ENCODE measurements at places on chromosomes 16 and 17.
A peak's percentile ranks its signal among the peaks of the same experiment; 100 is the strongest.

DNA sequence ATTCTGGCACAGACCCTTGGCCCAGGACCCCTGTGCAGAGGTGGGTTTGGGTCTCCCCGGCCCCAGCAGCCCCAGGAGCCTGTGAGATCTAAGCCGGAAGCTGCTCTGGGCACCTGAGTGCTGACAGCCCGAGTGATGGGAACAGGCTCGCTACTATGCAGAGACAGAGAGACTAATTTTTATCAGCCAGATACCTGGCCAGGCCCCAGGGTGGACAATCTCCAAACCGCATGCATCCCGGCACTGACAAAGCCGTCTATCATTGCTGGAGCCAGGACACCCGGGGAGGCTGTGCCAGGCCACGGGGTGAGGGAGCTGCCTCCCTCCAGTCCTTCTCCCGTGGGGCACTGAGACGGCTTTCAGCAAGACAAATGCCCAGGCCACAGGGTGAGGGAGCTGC, 25.0 kb downstream of the CBFA2T3 start:
- no peak for DNase-seq

DNA sequence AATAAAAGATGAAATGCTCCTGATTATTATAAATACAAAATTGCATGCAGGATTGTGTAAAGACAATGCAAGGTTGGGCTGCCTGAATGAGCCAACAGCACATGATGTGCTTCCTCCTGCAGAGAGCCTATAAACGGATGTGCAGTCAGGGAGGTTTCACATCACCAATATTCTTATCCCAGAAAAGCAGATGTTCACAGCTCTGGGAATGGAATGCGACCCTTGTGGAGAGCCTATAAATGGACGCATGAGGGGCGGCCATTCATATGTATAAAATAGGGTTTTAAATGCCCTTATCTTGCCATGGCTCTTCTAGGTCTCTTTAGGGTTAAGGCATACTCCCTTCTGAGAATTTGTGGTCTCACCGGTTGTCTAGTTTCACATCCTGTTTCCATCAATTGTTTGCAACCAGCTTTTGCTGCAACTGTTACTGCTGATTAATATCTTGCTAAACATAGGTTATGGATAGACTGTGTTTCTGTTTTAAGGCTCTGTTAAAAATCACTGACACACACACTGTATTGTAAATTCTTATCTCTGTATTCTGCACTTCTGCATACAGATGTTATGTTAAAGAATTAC, 31.9 kb downstream of the SLFN11 start:
- no peak for DNase-seq

GRCh38 chr17:43389046-43389947, 9.5 kb upstream of the ARL4D start:
- DNase-seq, result peak; percentile 82

GRCh38 chr17:51860954-51861561, 297.5 kb downstream of the CA10 start:
- DNase-seq, result peak; percentile 35

DNA sequence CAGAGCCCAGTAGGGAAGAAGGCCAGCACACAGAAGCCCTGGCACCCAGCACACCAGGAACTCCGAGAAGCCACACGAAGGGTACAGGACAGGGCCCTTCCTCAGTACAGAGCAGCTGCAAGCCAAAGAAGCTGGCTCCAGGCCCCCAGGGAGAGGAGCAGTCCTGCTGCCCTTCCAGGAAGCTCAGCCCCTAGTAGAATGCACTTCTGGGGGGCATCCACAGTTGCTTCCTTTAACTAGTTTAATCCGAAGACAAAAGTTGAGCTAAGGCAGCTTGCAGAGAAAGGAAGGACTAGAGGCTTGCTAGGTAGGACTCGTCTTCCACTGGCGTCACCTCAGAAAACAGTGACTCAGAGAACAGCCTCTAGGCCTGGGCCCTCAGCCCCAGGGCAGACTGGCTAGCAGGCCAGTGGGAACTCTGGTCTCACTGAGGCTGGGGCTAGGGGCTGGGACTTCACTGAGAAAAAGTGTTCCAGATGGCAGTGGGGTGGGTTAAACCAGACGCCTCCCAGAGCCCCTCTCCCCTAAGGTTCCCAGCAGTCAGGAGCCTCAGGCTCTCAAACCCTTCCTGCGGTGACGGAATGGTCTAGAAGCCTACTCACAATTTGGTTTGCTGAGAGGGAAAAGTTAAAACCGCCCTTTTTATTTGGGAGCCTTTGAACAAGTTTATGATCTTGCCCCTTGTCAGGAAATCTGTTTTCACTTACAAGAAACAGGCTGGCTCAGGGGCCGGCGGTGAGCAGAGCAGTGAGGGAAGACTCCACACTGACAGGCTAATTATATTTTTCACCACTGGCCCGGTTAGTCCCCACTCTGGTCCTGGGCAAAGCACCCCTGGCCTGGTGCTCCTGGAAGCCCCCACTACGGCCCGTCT, 41.4 kb downstream of the ACTG1 start:
- DNase-seq, result peak; percentile 54

GRCh38 chr16:65909310-65910050, 457.0 kb upstream of the CDH5 start:
- peak; percentile 11 for DNase-seq

DNA sequence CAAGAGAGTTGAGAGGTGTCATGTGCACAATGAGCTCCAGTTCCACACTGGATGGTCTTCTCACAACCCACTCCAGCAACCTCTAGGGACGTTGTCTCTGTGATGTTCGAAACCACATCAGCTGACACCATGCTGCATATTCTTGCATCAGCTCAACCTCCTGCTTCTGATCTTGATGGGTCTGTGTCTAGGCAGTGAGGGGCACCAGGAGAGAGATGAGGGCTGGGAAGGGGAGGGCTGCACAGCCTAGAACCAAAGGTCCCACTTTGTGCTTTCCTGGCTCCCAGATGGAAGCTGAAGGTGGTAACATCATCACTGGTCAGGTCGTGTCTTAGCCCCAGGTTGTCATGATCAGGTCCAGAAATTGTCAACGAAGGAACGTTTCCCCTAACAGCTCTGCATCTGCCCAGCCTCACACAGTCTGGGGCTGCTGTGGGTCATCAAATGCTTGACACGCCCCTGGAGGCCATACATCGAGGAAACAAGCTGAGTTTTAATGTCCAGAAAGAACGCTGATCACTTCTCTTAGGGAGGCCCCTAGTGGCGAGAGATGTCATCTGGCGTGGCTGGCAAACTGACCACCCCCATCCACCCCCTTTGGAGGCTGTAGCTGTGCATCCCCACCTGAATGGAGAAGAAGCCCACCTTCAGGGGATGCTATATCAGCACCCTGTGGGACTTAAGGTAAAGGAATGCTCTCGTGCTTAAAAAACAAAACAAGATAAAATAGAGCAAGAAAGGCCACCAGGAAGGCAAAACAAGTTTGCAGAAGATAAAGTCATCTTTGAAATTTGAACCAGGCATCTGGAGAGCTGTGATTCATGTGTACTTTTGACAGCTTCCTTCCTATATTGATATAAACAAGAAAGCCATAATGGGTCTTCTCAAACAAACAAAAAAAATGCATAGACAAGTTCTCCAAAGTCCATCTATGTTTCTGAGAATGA, 58.3 kb downstream of the WIPI1 start:
- peak; percentile 77 for DNase-seq

- DNase-seq, result no peak
Observed at GRCh38 chr17:77281904-77282367, 141.2 kb downstream of the SEC14L1 start.

- no peak for DNase-seq
Observed at GRCh38 chr16:79162977-79163376, 437.6 kb downstream of the MAF start.

DNA sequence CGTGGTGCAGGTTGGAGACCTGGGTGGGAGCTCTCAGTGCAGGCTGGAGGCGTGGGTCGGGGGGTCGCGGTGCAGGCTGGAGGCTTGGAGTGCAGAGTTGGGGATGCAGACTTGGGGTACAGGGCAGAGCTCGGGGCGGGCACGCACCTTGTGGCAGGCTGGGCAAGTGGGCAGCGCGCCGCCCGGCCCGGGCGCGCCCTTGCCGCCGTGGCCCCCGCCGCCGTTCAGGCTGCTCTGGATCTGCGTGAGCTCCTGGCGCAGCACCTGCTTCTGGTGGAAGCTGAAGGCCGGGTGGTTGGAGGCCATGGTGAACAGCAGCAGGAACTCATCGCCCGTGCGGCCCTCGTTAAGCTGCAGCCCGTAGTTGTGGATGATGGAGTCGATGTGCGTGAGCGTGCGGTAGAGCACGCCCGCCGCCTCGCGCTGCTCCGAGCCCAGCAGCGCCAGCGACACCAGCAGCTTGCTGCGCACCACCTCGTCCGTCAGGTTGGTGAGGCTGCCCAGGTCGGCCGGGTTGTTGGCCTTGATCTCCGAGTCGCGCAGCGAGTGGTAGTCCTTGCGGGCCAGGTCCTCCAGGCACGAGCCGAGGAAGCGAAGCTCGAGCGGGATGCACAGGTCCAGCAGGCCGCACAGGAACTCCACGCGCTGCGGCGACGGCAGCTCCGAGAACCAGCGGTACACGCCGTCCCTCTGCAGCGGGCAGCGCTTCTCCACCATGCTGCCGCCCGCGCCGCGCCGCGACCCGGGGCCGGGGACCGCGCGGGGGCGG, 1.1 kb downstream of the ZCCHC14 start:
- DNase-seq, result peak; percentile 32

- DNase-seq, result no peak
Observed at GRCh38 chr16:9118170-9118569, 26.7 kb downstream of the HAPSTR1 start.

- no peak for DNase-seq
Observed at GRCh38 chr16:74769586-74770190, 4.9 kb downstream of the FA2H start.

GRCh38 chr17:29177871-29178749, 2.1 kb downstream of the MYO18A start:
- no peak for DNase-seq

DNA sequence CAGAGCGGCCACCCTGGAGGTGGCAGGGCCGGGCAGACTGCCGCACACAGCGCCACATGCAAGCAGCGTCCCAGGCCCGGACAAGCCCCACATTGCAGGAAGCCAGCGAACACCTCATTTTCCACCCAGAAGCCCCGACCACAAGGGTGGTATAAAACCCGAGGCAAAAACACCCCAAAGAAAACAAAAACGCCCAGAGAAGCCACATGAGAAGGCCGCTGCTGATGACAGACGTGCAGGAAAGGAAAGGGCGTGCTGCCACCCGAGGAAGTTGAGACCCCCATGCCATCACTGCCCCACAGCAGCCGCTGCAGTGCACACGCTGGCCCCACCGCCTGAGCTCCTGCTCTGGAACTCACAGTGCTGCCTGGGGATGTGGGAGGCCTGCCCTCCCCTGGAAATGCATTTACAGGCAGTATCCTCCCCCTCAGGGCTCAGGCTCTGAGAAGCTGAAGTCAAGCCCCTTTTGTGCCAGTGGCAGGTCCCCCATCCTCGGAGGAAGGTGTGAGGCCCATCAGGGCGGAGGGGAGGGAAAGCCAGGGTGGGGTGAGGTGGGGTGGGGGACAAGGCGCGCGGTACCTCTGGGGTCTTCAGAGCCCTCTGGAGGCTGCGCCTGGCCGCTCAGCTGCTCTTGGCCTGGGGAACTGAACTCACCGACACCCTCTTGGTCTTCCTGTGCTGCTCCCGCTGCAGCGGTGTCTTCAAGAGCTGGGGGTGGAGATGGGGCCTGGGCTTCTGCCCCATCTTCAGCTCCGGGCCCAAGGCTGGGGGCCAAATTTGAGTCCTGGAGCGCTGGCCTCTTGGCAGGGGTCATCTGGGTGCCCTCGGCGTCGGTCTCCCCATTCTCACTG, 62.0 kb downstream of the IL21R start:
- no peak for DNase-seq

GRCh38 chr16:13660807-13661206, 259.1 kb upstream of the ERCC4 start:
- DNase-seq, result no peak

- DNase-seq, result peak; percentile 54
Observed at GRCh38 chr17:80501741-80502577, 25.6 kb upstream of the NPTX1 start.

DNA sequence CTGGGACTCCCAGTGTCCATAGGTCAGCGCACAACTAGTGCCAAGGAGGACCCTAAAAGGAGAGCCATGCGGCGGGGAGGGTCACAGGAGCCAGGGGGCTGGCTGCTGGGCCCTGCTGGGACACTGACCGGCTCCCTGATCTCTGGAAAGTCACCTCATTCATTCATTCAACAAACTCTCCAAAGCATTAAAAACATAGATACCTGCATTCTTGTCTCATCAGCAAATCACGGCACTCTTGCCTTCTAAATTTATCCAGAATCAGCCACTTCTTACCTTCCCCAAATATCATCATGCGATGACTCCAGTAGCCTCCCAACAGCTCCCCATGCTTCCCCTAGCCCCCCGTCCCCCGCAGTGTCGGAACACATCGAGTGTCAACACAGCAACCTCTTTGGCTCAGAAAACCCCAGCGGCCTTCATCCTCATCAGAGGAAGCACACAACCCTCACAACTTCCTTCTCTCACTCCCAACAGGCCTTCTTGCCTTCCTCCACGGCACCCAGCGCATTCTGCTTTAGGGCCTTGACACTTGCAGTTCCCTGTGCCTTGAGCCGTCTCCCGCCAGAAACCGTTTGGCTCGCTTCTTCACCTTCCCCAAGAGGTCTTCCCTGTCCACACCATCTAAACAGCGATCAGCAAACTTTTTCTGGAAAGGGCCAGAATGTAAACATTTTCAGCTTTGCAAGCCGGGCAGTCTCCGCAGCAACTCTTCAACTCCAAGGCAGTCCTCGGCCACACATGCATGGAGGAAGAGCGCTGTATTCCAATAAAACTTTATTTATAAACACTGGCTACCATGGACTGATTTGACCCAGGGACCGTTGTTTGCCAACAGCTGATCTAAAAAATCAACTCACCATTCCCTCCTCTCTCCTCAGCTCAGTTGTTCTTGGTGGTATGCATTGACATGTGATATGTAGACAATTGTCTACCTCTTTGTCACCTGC, 119.5 kb upstream of the TNRC6C start:
- no peak for DNase-seq

DNA sequence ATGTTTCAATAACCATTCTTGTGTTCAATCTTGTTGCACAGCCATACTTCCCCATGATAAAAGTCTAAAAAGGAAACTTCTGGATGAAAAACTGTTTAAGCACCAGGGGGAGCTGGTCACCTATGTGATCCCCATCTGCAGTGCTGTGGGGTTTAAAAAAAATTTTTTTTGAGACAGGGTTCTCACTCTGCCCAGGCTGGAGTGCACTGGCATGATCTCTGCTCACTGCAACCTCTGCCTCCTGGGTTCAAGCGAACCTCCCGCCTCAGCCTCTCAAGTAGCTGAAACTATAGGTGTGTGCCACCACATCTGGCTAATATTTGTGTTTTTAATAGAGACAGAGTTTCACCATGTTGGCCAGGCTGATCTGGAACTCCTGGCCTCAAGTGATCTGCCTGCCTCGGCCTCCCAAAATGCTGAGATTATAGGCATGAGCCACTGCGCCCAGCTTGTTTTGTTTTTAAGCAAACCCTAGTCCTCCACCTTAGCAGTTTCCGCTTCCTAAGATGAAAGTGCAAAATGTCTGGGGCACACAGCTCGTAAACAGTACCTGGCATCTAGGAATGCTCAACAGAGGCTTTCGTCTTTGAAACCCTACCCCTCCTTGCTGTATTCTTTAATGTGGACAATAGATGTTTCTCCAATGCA, 25.4 kb downstream of the DNAJA2 start:
- peak; percentile 25 for DNase-seq

- no peak for DNase-seq
Observed at GRCh38 chr16:9090101-9090959, 1.1 kb upstream of the HAPSTR1 start.

GRCh38 chr16:30033270-30033669, 2.2 kb upstream of the TLCD3B start:
- DNase-seq, result no peak
